ENCODE measurements at places on chromosomes 7 and 10.

DNA sequence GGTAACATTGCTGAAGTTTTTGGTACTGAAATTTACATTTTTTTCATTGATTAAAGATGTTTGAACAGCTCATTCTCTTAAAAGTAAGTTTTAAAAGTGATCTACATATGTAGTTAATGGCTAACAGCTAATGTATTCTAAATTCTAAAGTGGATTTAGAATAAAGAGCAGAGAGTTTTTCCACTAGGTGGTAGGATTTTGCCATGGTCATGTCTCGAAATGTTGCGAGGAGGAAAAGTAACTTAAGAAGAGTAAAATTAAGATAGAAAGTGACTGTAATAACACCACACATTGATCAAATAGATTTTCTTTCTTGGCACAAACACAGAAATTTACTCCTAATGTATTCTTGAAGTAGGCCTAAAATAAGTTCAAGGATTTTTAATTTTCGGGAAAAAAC, 19.8 kb downstream of the LSMEM1 start:
- no peak for DNase-seq

- DNase-seq, result no peak
Observed at GRCh38 chr7:5702876-5703571, 78.4 kb downstream of the RNF216 start.

GRCh38 chr7:41573862-41574261, 129.0 kb downstream of the INHBA start:
- DNase-seq, result no peak

GRCh38 chr10:29481906-29482440, 152.8 kb downstream of the SVIL start:
- no peak for DNase-seq

- DNase-seq, result no peak
Observed at GRCh38 chr10:104577163-104577562, 63.9 kb upstream of the SORCS3 start.

GRCh38 chr10:119350502-119351097, 143.2 kb downstream of the GRK5 start:
- DNase-seq, result no peak

DNA sequence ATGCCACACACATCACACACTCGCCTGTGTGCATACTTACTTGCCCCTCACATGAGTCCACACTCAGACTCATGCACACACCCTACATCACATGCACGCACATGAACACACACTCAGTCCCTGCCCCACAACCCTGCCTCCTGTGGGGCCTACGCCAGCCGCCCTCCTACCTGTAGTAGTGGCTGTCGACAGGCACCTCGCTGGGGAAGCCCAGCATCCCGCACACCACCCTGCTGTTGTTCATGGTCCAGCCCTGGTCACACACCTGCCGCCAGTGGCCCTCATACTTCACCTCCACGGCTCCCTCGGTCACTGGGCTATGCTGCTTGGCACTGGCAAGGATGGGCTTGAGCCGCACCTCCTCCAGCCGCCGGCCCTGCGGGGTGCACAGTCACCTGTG, 7.2 kb downstream of the LOXL4 start:
- no peak for DNase-seq

- no peak for DNase-seq
Observed at GRCh38 chr7:150803161-150803860, 2.7 kb downstream of the TMEM176A start.

DNA sequence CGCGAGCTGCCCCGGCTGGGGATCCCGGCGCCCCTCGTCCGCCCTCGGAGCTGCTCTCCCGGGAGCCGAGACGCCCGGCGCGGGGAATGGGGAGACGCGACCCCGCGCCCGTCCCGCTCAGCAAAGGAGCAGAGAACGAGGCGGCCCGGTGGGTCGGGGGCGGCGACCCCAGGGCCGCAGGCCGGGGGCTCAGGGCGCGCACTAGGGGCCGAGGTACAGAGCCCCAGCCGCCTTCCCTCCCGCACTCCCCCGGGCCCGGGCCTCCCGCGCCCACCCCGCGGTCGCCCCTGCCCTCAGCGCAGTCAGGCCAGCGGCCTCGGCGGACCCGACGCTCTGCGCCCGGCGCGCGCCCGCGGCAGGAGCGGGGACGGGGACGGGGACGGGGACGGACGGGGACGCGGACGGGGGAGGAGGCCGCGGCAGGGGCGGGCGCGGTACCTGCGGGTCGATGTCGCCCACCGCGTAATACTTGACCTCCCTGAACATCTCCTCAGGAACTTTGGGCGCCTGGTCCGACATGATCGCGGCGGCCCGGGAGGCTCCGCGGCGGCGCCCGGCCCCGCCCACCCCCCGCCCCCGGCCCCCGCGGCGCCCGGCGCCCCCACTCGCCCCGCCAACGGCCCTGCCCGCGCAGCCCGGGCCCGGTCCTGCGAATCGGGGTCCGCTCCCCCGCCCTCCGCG, 373 bp downstream of the PAXIP1 start:
- DNase-seq, result no peak

DNA sequence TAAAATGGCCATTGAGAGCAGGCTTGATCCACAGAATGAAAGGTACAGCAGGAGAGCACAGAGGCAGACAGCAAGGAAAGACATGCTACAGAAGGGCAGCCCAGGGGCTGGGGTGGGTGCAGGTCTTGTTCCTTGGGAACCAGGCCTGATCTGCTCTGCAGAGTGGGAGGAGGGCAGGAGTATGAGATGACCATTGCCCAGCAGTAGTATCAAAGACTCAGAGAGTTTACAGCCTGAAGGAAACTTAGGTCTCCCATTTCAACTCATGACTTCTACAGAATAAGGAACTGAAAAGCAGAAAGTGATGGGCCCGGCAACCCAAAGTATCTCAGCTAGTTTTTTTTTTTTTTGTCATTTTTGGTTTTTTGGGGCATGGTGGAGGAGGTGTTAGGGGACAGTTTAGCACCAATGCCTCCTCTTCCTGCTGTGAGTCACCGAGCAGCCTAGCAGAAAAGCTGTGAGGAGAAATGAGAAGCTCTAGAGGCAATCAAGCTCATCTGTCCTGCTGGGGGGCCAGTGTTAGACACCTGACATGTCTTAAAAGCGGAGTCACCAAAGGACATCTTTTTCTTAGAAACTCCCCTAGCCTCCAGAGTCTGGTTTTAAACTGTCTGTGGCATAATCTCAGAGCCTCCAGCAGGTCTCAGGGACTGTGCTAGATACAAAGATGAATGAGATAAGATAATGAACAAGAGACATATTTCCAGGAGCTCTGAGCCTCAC, 34.3 kb upstream of the HERPUD2 start:
- DNase-seq, result no peak

GRCh38 chr10:104403636-104404035, 50.0 kb downstream of the CFAP58 start:
- no peak for DNase-seq

GRCh38 chr10:34889004-34889869, 74.1 kb upstream of the PARD3 start:
- no peak for DNase-seq

GRCh38 chr10:63068246-63068645, 64.9 kb upstream of the NRBF2 start:
- no peak for DNase-seq

All from naive thymus-derived CD8-positive, alpha-beta T cell (primary cell).